Jurkat, Clone E6-1 (cell line): ENCODE measurements at places on chromosomes 5 and 9.

GRCh38 chr5:108545301-108545700 is 163.4 kb upstream of the FBXL17 start:
- DNase-seq, result no peak

GRCh38 chr5:157747766-157748700 is 4.5 kb downstream of the LSM11 start:
- no peak for DNase-seq

DNA sequence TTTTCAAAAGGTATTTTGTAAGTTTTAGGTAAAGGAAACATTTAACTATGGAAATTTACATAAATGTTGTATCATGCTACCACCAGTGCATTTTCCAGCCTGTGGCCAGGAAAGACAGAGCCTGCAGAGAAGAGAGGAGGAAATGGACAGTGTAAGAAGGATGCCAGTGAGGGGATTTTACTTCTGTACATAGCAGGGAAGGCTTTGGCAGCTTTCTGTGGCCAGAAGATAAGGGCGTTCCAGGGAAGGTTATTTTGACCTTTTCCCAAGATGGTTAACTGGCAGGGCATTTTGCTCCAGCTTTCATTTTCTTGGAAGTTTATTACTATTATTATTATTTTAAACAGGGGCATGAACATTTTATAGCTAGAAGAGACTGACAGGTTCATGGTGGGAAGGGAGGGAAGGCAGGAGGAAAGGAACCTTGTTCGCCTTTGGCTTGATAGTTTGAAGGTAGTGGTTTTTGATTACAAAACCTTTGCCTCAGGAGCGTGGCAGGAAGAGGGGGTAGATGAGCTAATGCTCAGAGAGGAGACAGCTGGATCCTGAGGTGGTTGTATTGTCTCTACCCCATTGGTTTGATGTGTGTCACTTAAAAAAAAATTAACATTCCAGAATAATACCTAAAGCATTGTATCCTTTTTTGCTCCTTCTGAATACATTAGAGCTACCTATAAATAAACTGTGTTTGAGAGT is 4.1 kb downstream of the ISOC1 start:
- DNase-seq, result peak; percentile 58

DNA sequence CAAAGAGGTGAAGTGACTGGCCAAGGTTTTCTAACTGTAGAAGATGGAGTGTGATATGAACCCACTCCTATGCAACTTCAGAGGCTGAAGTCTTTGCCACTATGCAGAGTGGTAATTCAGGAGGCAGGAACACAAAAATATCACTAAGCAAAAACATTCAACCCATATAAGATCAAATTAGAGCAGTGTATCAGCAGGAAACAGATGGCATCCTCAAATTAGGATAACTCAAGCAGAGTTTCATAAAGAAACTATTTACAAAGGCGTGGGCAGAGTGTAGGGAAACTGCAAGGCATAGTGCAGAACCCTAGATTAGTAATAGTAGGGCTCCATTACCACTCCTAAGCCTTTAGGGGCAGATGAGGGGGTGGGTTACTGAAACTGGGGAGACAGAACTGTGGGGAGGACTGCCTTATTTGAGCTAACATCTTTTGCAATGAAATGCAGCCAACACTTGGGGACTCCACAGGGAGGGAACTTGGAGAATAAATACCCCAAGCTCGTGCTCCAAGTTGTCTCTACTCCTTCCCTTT is 72.2 kb downstream of the PTTG1 start:
- no peak for DNase-seq

DNA sequence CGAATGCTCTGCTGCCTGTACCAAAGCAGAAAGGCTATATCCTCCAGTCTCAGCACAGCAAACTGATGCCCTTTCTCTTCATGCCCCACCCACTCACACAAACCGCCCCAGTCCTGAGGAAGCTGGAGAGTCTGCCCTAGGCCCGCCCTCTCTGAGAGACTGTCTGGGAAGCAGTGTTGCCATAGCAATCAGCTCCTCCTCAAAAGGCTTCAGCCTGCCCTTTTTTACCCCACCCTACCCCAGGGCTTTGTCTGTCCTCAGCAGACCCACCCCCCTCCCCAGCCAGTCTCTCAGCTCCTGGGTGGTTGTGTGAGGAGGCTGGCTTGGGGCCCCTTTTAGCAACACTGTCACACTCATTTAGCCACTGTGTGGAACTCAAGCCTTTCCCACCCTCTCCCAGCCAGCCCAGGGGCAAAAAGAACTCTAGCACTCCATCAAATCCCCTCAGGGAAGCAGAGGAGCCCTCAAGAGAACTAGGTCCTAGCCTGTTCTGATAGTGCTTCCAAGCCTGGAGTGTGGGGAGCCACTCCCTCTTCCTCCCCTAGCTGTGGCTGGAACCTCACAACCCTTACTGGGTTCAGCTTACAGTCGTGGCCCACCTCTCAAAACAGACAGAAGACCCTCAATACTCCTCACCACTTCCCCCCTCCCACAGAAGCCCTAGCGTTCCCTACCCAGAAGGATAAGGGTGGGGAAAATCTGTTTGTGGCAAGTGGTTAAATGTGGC is 1.4 kb downstream of the ATOSB start:
- peak; percentile 89 for DNase-seq

DNA sequence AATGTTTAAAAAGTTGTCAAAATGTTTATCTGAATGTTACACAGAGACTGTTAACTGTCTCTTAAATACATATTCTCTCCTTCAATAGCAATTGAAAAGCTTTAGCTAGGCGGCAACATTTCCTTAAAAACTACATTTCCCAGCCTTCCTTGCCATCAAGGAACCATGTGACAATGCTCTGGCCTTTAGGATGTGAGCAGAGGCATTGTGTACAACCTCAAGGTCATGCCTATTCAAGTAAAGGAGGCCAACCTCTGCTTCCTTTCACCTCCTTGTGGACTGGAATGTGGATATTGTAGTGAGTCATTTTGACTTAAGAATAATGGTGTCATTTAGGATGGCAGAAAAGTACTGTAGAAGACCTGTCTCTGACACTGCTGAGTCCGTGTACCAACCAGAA is 23.7 kb upstream of the MROH2B start:
- DNase-seq, result no peak

GRCh38 chr5:57690724-57691123 is 208.1 kb upstream of the ACTBL2 start:
- DNase-seq, result no peak

GRCh38 chr5:56985936-56986625 is 34.2 kb upstream of the MIER3 start:
- no peak for DNase-seq

- no peak for DNase-seq
Observed at GRCh38 chr9:9499546-9499945, 1113.3 kb downstream of the PTPRD start.

DNA sequence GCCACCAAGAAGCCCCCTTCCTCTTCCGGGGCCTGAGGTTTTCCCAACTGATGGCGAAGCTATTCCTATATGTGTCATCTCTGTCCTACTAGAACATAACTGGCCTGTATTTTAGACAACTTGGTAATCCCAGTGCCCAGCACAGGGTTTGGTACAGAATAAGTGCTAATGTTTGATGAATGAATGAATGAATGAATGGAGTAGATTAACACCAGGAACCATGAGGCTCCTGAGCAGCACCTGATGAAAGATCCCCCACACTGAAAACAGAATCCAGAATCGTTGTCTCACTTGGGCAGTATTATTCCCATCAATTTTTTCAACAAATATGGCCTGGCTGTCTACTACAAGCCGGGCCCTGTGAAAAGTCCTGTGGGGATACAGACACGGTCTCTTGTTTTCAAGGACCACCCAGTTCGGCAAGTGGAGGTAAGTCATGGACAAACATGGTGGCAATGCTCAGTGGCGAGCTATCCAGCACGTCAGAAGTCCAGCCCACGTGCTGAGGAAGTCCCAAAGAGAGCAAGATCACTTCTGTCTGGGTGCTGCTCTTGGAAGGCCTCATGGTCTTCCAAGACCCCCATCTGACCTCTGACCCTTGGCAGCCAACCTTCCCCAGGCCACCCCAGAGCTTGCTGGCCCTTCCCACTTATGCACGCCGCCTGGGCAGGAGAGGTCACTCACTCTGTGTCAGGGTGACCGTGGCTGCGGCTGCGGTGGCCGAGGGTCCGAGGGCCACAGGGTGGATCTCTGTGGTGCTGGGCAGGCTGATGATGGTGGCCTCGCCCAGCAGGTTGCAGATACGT is 1.0 kb downstream of the NAIF1 start:
- DNase-seq, result no peak

DNA sequence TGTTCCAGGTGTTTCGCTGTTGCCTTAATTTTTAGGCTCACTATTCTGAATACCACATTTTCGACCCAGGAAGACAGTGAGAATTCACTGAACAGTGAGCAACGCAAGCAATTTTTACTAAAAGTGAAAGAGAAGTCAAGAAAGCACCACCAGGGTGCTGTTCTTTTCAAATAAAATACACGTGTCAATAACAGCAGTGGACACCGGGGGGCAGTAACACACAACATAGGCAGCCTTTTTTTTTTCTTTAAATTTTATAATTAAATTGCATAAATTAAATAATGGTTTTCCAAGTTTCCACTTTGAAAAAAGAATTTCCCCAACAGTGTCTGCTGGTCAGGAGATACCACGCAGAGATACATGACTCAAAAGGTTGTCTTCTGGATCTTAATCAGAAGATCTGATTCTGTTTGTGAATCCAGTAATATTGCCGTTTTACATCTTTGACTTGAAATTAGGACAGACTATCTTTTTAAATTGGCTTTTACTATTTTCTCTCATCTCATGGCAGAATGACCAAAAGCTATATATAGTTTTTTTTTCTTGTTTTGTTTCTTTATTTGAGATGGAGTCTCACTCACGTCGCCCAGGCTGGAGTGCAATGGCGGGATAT is 47.1 kb upstream of the SH3GL2 start:
- DNase-seq, result peak; percentile 53

GRCh38 chr9:84781931-84782866 is 112.7 kb downstream of the NTRK2 start:
- DNase-seq, result no peak

- DNase-seq, result no peak
Observed at GRCh38 chr5:166165596-166165995, 2125.8 kb upstream of the WWC1 start.

GRCh38 chr5:69136293-69136692 is 30.7 kb upstream of the CCNB1 start:
- DNase-seq, result no peak

- no peak for DNase-seq
Observed at GRCh38 chr5:78607864-78608263, 40.7 kb downstream of the LHFPL2 start.

GRCh38 chr9:34896112-34896511 is 62.0 kb upstream of the PHF24 start:
- no peak for DNase-seq

GRCh38 chr5:104266161-104266560 is 703.6 kb upstream of the NUDT12 start:
- no peak for DNase-seq

GRCh38 chr5:176596689-176597416 is 13.1 kb downstream of the GPRIN1 start:
- no peak for DNase-seq

DNA sequence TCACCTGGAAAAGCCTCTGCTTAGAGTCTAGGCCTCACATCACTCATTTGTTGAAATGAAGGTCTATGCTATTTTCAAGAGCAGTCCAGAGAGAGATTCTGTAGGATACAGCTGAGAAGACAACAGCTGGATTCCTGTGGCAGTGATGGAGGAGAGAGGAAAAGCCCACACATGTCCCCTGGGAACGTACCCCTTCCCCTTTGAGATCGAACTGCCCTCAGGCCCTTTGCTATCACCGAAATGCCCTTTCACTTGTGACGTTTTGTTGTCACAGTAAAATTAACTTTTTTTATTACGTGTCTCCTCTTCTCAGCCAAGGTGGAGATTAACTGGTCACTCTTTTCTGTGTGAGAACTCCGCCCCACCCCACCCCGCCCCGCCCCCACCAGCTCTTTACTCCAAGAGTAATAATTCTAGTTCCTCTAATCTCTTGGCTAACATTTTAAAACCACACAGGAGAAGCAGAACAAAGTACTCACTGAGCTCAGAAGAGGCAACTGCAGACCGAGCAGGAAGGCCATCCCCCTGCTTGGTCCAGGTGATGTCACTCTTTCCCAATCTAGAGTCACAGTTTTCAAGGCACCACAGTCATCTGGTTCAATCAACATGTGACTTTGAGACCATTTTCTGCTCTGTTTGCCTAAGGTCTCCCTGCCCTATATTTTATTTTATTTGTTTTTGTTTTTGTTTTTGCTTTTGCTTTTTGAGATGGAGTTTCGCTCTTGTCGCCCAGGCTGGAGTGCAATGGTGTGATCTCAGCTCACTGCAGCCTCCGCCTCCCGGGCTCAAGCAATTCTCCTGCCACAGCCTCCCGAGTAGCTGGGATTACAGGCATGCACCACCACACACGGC is 105.6 kb downstream of the SUSD1 start:
- DNase-seq, result no peak

DNA sequence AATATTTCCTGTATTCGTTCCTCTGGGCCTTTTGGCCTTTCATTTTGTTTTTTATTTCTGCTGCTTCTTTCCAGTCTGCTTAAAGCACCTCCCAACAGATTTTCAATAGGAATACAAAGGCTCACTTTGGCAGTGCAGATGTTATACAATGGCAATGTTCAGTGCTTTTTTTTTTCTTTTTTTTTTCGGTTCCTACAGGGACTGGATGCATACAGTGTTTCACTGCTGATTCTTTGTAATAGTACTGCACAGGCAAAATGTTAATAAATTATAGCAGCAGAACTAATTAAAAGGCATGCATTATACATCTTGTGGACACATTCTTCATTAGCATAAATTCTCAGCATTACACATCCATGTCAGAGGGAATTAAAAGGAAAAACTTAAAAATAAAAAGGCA is 356.6 kb upstream of the C9orf72 start:
- no peak for DNase-seq

- DNase-seq, result peak; percentile 24
Observed at GRCh38 chr5:146426853-146427618, 20.1 kb upstream of the TCERG1 start.

- peak; percentile 18 for DNase-seq
Observed at GRCh38 chr9:132031467-132032237, 48.0 kb downstream of the MED27 start.

GRCh38 chr5:7330256-7330655 is 65.7 kb upstream of the ADCY2 start:
- DNase-seq, result no peak
